ENCODE measurements at places on chromosomes 3 and 15. TPM values are rescaled to one million over a fixed set of nuclear protein-coding genes. Genes with fewer than 3 reads are reported as not detected.

- no peak for DNase-seq
Observed at GRCh38 chr3:183161552-183162336, 790 bp downstream of the LAMP3 start.

The FAH gene
- 41.5 TPM for total RNA-seq

- DNase-seq: peak; percentile 87
Observed at GRCh38 chr3:129226374-129226773, 23.0 kb upstream of the COPG1 start.

DNA sequence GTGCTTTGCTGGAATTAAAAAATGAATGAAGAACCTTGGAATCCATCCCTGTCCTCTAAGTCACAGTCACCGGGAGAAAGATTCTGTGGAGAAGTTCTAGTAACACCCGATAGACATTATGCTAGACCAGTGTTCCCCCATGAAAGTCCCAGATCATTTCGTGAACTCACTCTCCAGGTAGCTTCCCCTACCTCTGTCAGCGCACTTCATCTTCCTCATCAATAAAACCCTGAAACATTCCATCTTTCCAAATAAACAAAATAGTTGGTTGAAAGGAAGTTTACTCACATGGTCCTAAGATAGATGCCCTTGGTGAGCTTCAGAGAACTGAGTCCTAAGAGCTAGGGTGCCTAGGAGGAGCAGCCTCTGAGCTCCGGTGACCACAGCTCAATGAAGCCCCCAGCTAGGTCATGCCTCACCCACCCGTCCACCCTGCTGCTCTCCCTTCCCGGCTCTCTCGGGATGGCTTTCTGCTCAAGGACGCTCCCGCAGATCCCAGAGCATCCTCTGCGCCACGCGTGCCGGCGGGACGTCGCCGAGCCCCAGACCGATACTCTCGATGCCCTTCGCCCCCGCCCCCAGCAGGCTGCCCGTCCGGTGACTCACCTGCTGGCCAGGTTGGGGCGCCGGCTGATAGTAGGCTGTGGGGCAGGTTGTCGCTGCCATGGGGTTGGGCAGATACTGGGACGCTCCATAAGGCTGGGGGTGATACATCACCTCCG is 776 bp downstream of the VGLL3 start:
- peak; percentile 54 for DNase-seq

The UQCC5 gene
- 1.1 TPM for total RNA-seq

- no peak for DNase-seq
Observed at GRCh38 chr3:172213904-172214303, 174.5 kb downstream of the FNDC3B start.

DNA sequence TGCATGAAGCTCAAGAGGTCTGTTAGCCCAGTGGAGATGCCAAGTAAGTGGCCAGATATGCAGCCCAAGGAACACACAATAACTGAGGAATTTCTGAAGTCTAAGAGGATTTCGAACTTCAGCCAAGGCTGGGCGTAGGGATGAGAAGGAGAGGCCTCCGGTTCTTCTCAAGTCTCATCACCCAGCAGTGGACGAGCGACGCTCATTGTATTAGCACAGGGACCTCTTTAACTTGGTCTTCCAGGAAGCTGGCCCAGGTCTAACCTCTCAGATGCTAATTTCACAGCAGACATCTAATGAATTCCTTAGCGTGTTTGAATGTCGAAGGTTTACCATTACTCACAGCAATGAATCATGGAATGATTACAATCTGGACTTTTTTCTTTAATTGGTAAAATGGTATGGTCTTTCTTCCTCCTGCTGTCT is 85.0 kb downstream of the HES1 start:
- no peak for DNase-seq

DNA sequence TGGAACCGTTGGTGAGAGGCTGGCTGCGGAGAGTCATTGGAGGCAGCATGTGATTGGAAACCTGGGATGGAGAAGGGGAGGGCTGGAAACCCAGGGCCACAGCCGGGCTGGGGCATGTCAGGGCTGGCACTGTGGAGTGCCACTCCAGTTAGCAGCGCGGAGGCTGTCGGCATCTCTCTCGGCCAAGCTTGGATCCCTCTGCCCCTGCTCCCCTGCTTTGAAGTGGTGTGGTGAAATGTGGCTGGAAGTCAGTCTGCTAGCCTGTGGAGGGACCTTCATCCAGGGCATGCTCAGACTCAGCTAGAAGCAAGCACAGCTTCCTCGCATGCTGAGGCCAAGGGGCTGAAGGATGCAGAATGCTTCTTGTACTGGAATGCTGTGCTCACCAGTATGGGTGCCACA is 13.5 kb downstream of the SLCO3A1 start:
- no peak for DNase-seq

- no peak for DNase-seq
Observed at GRCh38 chr3:165839296-165840076, 2.3 kb upstream of the BCHE start.

DNA sequence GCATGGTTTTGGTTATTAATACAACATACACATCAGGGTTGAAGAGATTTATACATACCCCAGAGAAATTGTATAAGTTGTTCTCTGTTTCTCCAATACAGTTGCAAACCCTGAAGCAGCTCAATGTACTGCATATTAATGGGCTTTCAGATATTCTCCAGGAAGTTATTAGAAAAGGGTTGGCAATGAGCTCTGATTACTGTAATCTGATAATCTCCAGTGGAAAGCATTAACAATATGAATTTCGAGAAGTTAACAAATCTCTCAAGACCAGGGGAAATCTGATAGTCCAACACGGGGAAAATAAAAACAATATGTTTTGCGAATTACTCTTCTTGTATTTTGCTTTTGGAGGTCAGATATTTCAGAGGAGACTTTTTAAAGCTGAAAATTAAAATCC is 950.1 kb downstream of the TBL1XR1 start:
- no peak for DNase-seq

The INTS14 gene
- total RNA-seq: 29.4 TPM

The ZNF80 gene
- not detected for total RNA-seq

DNA sequence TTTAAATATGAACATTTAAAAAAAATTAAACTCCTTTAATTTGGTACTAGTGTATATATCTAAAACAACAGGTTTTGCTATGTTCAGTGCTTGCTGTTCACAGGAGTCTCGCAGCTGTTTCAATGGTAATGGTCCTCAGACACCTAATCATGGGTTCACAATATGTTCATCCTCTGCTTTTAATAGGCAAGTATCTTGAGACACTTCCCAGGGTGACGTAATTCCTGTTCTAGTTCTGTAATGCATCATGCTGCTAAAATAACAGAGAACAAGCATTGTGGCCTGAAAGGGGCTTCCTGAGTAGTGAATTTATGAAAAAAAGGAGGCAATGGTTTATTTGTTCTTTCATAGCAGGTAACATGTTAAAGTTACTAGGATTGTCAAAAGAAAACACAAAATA is 625.2 kb upstream of the GBE1 start:
- no peak for DNase-seq

DNA sequence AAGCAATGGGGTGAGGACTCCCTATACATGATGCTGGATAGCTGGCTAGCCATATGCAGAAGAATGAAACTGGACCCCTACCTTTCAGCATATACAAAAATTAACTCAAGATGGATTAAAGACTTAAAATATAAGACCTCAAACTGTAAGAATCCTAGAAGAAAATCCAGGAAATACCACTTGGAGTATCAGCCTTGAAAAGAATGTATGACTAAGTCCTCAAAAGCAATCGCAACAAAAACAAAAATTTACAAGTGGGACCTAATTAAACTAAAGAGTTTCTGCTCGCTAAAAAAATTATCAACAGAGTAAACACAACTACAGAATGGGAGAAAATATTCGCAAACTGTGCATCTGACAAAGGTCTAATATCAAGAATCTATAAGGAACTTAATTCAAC is 94.3 kb downstream of the XRN1 start:
- DNase-seq: no peak

- DNase-seq: no peak
Observed at GRCh38 chr3:60330107-60330506, 921.1 kb downstream of the FHIT start.

DNA sequence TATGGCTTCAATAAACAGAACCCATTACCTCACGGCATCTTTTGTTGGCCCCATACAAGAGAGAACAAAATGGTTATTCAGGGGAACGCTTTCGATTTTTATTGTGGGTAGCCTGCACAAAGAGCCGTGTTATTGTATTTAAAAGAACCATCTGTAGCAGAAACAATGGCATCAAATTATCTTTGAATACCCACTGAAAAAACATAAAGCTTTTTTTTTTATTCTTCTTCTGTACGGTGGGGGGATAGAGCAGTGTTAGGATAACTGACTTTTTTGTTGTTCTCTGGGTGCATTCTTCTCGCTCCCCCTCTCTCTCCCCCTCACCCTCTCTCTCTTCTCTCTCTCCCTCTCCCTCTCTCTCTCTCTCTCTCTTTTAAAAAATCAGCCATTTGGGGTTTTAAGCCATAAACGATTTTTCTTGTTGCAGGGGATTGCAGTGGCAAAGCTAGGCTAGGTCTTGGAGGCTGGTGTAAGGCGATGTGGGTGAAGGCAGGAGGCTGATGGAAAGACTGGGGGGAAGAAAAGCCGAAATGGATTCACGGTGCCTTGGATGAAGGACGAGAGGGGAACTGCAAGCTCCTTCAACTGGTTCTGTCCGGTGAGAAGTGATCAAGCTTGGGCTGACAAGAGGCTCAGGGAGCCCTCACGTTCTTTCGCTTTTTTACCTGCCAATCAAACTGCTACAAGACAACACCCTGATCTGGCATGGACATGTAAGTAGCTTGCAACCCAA is 12.4 kb upstream of the SOX2 start:
- DNase-seq: peak; percentile 61

The SRGAP3 gene
- 0.78 TPM for total RNA-seq

The GOLGA8S gene
- 0.05 TPM for total RNA-seq

The XCR1 gene
- not detected for total RNA-seq

DNA sequence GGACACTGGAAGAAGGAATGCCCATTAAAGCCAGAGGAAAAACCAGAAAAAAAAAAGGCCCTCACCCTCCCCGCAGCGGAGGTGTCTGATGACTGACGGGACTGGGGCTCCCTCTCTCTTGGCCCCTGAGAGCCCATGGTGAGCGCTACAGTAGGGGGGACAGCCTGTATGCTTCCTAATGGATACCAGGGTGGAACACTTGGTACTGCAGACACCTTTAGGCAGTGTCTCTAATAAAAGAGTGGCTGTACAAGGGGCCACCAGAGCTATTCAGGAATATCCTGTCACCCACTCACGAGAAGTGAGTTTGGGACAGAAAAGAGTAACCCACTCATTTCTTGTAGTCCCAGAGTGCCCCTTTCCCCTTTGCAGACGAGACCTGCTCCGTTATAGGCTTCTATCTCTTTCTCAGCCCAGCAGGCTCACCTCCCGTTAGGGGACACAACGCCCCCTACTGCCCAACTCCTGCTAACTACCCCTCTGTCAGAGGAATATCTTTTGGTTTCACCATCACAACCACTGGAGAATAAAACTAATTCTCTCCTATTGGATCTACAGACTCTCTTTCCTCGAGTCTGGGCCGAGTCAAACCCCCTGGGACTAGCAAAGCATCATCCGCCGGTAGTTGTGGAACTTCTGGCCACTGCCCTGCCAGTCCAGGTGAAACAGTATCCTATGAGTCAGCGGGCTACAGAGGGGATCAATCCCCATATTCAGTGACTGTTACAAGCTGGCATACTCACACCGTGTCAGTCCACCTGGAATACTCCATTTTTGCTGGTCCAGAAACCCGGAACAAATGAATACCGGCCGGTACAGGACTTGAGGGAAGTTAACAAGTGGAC is 40.8 kb downstream of the ZBTB11 start:
- peak; percentile 43 for DNase-seq

The ACP3 gene
- total RNA-seq: not detected

- DNase-seq: no peak
Observed at GRCh38 chr3:4038351-4038750, 239.1 kb downstream of the LRRN1 start.

GRCh38 chr15:99282586-99282985 is 31.3 kb downstream of the LRRC28 start:
- no peak for DNase-seq

The CTDSPL gene
- 42.4 TPM for total RNA-seq

The SKOR1 gene
- total RNA-seq: not detected

The VGLL3 gene
- 17.1 TPM for total RNA-seq

DNA sequence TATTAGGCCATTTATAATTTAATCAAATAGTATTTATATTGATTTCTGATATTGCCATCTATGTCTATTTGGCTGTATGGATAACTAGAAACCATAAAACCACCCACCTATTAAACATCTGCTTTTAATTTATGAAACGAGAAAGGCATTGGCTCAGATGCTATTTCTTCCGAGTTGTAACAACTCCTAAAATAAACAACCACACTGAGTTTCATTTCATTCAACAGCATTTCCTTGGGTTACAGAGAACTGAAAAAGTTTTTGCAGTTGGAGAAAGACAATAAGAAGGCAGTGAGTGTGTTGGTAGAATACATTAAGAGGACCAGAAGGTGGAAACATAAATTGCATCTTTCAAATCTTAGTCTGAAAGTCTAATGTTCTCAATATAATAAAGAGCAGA is 79.1 kb downstream of the AQR start:
- DNase-seq: no peak

DNA sequence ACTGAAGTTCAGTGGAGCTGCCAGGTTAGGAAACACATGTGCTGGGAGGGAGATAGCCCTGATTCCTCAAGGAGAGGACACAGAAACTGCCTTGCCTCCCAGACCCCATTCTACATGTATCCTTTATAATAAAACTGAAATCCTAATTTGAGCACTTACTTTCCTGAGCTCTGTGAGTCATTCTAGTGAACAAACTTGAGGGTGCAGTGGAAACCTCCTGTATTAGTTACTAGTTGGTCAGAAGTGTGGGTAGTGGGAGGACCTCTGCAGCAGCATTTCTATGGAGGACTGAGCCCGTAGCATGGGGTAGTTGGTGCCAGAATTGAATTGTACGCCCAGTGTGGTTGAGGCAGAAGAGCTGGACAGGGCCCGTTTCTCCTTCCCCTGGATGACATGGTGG is 23.9 kb downstream of the ATP1B3 start:
- DNase-seq: no peak

The ESYT3 gene
- total RNA-seq: 0.06 TPM

DNA sequence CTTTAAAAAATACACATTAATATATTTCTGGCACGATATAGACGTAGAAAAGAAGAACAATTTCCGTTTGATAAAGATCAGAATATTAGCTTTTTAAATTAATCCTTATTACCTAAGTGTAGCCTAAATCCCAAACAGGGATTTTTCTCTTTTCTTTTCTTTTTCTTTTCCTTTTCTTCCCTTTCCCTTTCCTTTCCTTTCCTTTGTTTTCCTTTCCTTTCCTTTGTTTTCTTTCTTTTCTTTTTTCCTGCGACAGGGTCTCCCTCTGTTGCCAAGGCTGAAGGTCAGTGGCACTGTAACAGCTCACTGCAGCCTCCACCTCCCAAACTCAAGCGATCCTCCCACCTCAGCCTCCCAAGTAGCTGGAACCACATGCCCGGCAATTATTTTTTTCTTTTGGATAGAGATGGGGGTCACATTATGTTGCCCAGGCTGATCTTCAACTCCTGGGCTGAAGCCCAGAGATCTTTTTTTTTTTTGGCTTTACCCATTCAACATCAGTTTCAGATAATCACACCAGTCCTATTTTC is 1.8 kb upstream of the USF3 start:
- no peak for DNase-seq

- DNase-seq: no peak
Observed at GRCh38 chr3:107250221-107250620, 127.0 kb upstream of the CCDC54 start.

The B3GALNT1 gene
- 23.1 TPM for total RNA-seq

The MEGF11 gene
- 0.03 TPM for total RNA-seq

GRCh38 chr15:34804113-34804512 is 8.8 kb upstream of the ACTC1 start:
- no peak for DNase-seq
